ENCODE measurements at places on chromosomes 6 and 20. TPM values are rescaled to one million over a fixed set of nuclear protein-coding genes. Genes with fewer than 3 reads are reported as not detected.

DNA sequence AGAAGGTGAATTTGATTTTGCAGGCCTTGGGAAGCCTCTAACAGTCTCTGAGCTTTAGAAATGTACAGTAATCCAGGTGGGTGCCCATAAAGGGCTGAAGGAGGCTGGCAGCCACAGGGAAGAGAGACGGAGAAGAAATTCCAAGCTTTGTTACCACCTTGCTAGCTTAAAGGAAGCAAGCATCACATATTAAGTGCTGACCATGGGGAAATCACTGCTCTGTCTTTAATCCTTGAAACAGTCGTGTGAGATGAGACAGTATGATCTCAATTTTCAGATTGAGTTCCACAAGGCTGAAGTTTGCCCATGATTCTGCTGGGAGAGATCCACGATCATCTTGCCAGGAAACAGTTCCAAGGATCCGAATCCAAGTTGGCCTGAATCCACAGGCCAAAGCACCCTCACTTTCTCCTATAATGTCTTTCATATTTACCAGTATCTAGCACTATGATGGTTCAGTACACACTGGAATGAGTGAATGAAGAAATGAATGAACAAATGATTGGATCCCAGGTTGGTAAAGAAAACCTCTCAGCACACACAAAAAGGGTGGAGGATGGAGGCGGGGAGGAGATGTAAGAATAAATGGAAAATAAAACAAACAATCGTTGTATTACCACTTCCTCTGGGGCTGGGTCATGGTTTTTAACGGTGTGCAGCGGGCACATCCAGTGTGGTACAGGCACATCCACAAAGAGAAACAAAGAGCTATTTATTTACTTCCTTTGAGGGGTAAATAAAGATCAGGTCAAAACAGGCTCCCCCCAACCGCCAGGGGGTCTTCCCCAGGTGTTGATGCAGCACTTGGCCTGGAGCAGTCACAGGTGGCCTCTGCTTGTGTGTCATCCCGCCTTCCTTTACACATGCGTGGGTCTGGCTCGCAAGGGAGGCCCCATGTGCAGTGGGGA, 28.2 kb upstream of the TAF8 start:
- H3K27me3 ChIP-seq: no peaks in the 10 kb centered on the region
- no peak overlapping the region for H3K4me3 ChIP-seq
- H3K36me3 ChIP-seq: no peaks in the 10 kb centered on the region
- peaks cover 7% of the 10 kb centered on the region for H3K4me1 ChIP-seq

- no peaks in the 10 kb centered on the region for H3K36me3 ChIP-seq
- H3K4me1 ChIP-seq: no peaks in the 10 kb centered on the region
- no peak overlapping the region for H3K27ac ChIP-seq
- H3K27me3 ChIP-seq: no peaks in the 10 kb centered on the region
- DNase-seq: no peak
- H3K4me3 ChIP-seq: no peak overlapping the region
These were observed 38.1 kb upstream of the RPP40 start for GRCh38 chr6:5041955-5042354.

The VGLL2 gene
- 0.25 TPM for total RNA-seq

The FOXA2 gene
- total RNA-seq: 0.24 TPM

The DNAH8 gene
- not detected for total RNA-seq

The MRPS18A gene
- 25.8 TPM for total RNA-seq

DNA sequence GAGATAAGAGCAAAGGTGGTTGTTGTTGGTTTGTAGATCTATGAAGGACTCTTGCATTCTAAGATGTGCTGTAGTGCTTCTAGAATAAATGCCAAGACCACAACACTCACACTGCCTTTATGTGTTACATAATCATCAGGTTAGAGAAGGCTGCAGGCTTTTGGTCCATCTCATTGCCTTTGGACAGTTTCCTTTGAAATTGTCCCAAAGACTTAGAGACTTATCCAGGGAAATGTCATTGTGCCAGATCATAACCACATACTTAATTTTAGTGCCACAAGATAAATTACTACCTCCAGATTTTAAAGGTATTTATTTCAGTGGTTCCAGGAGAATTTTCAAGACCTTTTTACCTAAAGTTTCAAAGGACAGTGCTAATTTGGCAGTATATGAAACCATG, 666.6 kb upstream of the CITED2 start:
- H3K4me3 ChIP-seq: no peak overlapping the region
- no peaks in the 10 kb centered on the region for H3K36me3 ChIP-seq
- peaks cover 1% of the 10 kb centered on the region for H3K4me1 ChIP-seq
- H3K27ac ChIP-seq: no peak overlapping the region

DNA sequence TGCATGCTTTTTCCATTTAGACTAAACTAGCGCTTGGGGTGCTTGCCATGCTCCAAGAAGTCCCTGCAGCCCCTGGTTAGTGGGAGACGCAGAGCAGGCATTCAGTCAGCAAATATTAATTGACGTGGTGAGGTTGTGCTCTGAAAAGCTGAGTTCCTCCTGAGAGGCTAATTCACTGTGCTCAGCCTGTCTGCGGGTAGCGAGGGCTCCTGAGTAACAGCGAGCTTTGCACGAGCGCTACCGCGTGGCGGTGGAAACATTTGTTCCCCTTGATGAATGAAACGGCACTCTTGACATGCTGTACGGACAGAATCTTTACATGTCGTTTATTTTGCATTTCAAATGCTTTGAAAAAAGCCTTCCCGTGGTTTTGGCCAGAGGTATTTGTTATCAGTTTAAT, 170.6 kb upstream of the AGPAT4 start:
- H3K36me3 ChIP-seq: no peaks in the 10 kb centered on the region
- H3K4me1 ChIP-seq: peaks cover 3% of the 10 kb centered on the region
- no peak overlapping the region for H3K4me3 ChIP-seq
- H3K27ac ChIP-seq: no peak overlapping the region
- peak; percentile 50 for DNase-seq

GRCh38 chr20:30811885-30812671, 445.4 kb upstream of the DEFB115 start:
- no peaks in the 10 kb centered on the region for H3K27me3 ChIP-seq
- no peak overlapping the region for H3K27ac ChIP-seq
- no peaks in the 10 kb centered on the region for H3K36me3 ChIP-seq
- no peaks in the 10 kb centered on the region for H3K4me1 ChIP-seq
- no peak overlapping the region for H3K4me3 ChIP-seq
- DNase-seq: no peak

DNA sequence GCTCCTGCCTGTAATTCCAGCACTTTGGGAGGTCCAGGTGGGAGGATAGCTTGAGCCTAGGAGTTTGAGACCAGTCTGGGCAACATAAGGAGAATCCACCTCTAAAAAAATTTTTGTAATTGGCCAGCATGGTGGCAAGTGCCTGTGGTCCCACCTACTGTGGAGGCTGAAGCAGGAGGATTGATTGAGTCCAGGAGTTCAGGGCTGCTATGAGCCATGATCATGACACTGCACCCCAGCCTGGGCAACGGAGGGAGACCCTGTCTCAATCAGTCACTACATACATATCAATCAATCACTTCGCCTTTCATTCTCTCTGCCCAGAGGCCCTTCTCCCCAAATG, 1.1 kb upstream of the STK38 start:
- no peak for DNase-seq
- no peaks in the 10 kb centered on the region for H3K27me3 ChIP-seq
- no peak overlapping the region for H3K4me3 ChIP-seq
- H3K36me3 ChIP-seq: no peaks in the 10 kb centered on the region

The TRIM10 gene
- total RNA-seq: not detected

DNA sequence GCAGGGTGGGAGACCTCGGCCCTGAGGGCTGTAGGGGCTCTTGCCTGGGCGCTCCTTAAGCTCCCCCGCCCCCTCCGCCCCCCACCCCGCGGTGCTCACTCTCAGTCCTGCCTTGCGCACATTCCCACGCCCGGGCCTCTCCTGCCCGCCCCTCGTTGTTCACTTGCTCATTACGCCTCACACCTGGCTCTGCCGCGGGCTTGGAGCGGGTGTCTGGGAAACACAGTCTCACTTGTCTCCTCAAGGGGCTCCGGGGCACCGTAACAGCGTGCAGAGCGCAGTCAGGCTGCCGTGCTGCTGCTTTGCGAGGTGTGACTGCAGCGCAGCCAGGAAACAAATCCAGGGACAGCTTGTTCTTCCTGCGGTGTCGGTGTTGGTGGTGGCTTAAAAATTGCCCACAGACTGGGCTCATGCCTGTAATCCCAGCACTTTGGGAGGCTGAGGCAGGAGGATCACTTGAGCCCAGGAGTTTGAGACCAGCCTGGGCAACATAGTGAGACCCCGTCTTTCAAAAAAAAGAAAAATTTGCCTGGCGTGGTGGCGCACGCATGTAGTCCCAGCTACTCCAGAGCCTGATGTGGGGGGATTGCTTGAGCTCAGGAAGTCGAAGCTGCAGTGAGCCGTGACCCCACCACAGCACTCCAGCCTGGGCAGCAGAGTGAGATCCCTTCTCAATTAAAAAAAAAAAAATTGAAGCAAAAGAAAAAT, 4.6 kb downstream of the NPBWR2 start:
- no peak overlapping the region for H3K4me3 ChIP-seq
- no peaks in the 10 kb centered on the region for H3K27me3 ChIP-seq
- no peak for DNase-seq
- H3K36me3 ChIP-seq: no peaks in the 10 kb centered on the region

The GDAP1L1 gene
- total RNA-seq: 1.6 TPM

GRCh38 chr6:119090256-119090655, 11.8 kb upstream of the FAM184A start:
- no peak for DNase-seq
- no peaks in the 10 kb centered on the region for H3K27me3 ChIP-seq
- no peak overlapping the region for H3K27ac ChIP-seq
- no peaks in the 10 kb centered on the region for H3K4me1 ChIP-seq

DNA sequence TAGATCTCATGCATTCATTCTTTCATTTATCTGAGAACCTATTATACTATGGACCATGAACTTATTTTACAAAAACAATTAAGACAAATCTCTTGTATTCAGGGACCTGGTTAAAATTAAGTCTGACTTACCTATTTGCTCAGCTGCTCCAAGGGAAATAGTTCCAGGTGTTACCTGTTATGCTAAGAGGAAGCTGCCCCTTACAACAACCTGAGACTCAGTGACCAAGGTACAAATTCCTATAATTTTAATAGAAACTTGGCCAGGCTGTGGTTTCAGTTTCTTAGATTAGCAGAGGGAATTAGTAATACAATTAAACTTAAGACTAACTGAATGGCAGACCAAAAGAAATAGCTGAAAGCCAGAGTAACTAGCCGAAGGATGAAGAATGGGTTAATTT, 48.2 kb upstream of the GMPR start:
- DNase-seq: no peak
- H3K36me3 ChIP-seq: no peaks in the 10 kb centered on the region
- H3K4me3 ChIP-seq: no peak overlapping the region
- no peak overlapping the region for H3K27ac ChIP-seq

DNA sequence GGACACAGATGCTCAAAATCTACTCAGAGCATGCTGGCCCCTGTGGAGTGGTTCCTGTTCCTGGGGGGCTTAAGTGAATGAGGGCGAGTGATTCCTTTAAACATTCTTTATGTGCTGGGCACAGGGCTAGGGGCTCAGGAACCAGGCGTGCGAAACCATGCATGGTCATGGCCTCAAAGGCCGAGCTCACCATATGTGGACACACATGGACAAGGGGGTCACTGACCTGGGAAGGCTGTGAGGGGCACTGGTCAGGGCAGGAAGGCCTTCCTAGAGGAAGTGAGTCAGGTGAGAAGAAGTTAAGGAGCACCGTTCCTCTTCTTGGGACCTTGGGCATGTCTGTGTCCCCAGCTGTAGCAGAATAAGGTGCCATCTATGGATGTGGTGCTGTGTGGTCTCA, 74.6 kb upstream of the BHLHE23 start:
- DNase-seq: no peak
- no peak overlapping the region for H3K27ac ChIP-seq
- H3K36me3 ChIP-seq: no peaks in the 10 kb centered on the region
- H3K27me3 ChIP-seq: no peaks in the 10 kb centered on the region
- H3K4me1 ChIP-seq: no peaks in the 10 kb centered on the region
- no peak overlapping the region for H3K4me3 ChIP-seq

The HINT3 gene
- total RNA-seq: 18.0 TPM

DNA sequence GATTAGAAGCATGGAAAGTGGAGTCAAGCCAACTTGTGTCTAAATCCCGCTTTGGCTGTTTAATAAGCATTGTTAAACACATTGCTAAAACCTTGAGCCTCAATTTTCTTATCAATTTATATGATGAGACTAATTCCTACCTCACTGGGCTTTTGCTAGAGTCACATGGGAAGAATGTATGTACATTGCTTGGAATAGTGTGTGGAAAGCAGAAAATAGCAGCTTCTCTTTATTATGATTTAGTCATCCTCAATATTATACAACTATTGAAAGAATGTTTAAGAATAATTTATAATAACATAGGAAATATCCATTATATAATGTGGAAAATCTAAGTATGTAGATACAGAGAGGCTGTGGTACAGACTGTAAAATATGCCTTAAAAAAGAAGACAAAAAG, 313.0 kb upstream of the CDYL start:
- H3K36me3 ChIP-seq: no peaks in the 10 kb centered on the region
- H3K4me1 ChIP-seq: peaks cover 8% of the 10 kb centered on the region
- no peak overlapping the region for H3K4me3 ChIP-seq
- H3K27me3 ChIP-seq: no peaks in the 10 kb centered on the region
- DNase-seq: no peak
- H3K27ac ChIP-seq: no peak overlapping the region

DNA sequence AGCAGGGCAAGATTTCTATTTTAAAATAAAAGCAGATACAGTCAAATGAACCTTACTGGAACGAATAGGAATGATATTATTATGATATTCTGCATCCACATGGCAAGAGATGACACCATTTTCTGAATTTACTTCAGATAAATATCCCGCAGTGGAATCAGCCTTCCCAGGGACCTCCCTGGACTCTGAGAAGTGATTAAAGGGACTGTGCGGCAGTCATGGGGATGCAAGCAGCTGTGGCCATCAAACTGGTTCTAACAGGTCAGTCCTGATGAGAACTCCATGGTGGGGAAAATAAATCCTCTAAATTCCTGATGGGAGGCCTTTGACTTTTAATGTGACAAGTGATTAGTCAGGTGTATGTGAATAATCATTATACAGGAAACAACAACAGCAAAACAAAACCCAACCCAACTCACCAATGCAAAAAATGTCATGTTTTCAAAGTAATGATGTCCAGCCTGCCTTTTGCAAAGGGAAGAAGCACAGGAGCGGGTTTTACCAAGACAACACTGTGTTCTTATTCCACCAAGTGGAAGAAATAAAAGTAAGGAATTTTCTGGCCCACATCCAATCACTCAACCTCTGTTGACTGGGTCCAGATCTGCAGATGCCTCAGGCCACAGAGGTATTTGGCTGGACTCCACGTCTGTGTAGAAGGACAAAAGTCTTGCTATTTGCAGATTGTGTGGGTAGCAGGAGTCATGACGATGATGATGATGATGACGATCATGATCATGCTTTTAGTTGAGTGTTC, 61.9 kb upstream of the CITED2 start:
- H3K4me1 ChIP-seq: no peaks in the 10 kb centered on the region
- H3K27ac ChIP-seq: no peak overlapping the region
- DNase-seq: no peak
- no peaks in the 10 kb centered on the region for H3K27me3 ChIP-seq
- no peak overlapping the region for H3K4me3 ChIP-seq

DNA sequence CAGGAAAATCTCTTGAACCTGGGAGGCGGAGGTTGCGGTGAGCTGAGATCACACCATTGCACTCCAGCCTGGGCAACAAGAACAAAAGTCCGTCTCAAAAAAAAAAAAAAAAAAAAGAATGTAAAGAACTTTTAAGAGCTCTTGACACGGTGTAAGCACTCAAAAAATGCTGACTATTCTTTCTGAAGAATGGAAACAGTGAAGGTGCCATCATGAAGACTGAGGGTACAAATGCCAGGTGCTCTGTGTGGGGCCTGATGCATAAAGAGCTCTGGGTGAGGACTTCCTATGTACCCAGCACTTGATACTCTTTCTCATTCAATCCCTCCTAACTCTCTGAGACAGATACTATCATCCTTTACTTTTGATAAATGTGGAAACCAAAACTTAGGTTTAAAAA, 45.0 kb upstream of the ENPP5 start:
- no peaks in the 10 kb centered on the region for H3K4me1 ChIP-seq
- H3K4me3 ChIP-seq: no peak overlapping the region
- H3K27ac ChIP-seq: no peak overlapping the region
- H3K36me3 ChIP-seq: no peaks in the 10 kb centered on the region
- H3K27me3 ChIP-seq: no peaks in the 10 kb centered on the region
- DNase-seq: no peak

Data from ovary (tissue), 10 donors.